Stimulated activated CD8-positive, alpha-beta memory T cell treated with anti-CD3 and anti-CD28 coated beads, Interleukin-7, amount 100 ng/mL, for 1 hour (primary cell): ENCODE measurements at places on chromosomes 1 and 21.

DNA sequence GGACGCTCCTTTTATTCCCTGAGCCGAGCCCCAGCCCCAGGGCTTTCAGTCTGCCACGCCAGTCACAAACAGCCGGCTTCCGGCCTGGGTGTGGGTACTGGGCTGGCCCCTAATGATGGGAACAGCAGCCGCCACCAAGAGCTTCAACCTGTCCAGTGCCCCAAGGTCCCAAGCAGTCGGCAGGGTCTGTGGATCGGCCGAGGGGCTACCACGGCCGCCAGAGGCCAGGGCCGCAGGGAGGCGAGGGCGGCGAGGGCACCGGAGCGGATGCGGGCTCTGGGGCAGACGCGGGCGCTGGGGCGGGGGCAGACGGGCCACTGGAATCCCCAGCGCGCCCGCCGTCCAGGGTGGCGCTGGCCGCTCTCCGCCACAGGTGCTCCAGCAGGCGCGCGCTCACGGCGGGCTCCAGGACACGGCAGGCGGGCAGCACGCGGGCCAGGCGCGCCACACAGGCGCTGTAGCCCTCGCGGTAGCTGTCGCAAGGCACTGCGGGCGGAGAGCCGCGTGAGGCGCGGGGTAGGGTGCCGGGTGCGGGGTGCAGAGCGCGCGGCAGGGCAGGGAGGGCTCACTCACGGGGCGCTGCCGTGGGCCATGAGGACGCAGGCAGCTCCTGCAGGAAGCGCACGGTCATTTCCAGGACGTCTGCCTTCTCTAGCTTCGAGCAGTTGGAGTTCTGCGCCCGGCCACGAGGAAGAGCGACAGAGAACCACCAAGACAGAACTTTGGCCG lies 887 bp downstream of the HES2 start:
- DNase-seq = no peak

GRCh38 chr1:24155011-24155782 lies 12.3 kb upstream of the IL22RA1 start:
- DNase-seq = no peak

DNA sequence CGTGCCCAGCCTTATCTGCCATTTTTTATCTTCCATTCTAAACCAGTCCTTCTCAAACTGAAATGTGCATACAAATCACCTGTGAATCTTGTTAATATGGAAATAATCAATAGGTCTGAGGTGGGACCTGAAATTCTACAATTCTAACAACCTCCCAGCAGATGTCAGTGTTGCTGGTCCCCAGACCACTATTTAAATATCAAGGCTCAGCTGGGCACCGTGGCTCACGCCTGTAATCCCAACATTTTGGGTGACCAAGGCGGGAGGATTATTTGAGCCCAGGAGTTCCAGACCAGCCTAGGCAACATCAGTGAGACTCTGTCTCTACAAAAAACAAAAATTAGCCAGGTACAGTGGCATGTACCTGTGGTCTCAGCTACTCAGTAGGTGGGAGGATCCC lies 4.1 kb downstream of the UQCRHL start:
- DNase-seq = no peak

DNA sequence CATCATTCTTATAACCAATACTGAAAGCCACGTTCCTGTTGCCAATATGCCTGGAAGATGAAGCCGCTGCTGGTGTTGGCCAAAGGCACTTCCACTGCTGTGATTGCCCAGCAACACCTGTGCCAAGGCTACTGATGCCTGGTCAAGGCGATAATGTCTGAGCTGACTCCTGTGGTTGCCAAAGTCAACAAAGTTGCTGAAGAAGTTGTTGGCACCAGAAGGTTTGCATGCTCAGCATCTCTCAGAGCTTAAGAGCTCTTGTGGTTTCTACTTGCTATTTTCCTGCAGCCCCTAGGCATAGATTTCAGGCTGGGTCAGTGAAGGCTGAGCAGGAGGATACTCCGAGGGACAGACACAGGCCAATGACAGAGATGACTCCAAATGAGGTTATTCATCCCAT lies 63.4 kb upstream of the RAB3GAP2 start:
- DNase-seq = no peak

DNA sequence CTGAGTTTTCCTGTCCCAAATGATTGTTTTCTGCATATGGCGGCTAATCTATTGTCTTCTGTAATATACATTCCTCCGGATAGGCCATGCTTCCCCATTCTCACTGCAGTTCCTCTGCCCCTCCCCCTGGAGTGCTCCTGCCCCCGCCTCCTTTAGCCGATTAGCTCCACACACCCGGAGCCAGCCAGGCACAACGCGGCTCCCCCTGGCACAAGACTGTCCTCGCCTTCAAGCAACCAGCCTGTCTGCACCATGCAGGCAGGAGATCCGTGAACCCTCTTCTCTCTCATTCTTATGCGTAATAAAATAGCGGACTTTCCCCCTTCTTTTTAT lies 18.0 kb downstream of the SERTAD4 start:
- DNase-seq = no peak

DNA sequence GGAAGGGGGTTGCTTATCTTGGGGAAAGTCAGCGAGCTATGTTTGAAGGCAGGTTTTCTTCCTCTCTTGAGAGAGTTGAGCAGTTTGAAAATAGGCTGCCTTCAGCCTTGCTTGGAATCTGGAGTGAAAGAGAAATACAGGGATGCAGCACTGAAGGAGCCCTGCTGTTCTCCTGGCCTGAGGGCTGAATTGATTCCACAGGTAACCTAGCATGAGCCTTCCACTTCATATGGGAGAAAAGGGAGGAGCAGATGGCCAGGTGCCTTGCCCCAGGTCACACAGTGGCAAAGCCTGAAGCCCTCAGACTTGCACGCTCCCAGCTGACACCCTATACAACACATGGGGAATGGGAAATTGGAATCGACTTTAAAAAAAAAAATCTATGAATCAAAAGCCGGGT lies 88.0 kb upstream of the WLS start:
- no peak for DNase-seq

GRCh38 chr1:88730995-88731394 lies 46.9 kb downstream of the PKN2 start:
- no peak for DNase-seq

- no peak for DNase-seq
Observed at GRCh38 chr1:5993556-5994491, 1.6 kb upstream of the NPHP4 start.

GRCh38 chr21:39775816-39776215 lies 30.8 kb downstream of the IGSF5 start:
- DNase-seq = no peak

GRCh38 chr1:54364995-54365394 lies 41.2 kb downstream of the SSBP3 start:
- no peak for DNase-seq

DNA sequence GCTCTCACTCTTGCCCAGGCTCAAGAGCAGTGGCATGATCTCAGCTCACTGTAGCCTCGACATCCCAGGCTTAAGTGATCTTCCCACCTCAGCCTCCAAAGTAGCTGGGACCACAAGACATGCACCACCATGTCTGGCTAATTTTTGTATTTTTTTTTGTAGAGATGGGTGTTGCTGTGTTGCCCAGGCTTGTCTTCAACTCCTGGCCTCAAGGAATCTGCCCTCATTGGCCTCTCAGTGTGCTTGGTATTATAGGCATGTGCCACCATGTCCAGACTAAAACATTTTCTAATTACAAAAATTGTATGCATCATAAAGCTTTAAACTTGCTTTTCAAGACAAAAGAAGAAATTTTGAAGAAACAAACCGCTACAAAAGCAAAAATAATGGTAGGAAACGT lies 20.1 kb downstream of the CBR1 start:
- no peak for DNase-seq

DNA sequence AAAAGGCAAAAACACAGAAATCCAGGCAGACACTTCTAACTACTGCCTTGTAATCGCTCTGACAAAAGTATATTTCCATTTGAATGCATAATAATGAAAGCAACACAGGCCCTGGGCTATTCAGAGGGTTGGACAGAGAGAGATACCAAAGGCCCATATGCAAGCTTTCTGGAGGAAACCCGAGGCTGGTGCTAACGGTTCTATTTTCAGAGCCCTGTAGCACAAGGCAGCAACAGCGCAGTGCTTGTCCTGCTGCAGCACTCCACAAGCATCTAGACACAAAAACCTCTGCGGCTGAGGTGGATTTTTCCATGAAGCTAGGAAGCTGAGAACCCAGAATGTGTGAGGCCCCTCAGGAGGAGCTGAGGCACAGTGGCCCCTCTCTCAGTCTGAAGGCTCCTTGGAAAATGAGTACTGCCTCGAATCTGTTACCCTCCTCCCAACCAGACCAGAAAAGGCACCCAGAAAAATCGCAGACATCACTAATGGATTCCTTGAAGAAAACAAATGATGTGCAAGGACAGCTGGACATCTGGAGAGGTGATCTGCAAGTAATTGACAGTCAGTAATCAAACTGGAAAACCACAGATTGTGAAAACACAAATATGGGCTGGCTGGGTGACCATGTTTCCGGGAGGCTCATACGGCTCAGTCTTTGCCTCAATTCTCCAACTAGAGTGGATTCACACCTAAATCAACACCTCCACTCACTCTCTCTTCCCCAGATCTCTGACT lies 54.0 kb downstream of the COLGALT2 start:
- no peak for DNase-seq

DNA sequence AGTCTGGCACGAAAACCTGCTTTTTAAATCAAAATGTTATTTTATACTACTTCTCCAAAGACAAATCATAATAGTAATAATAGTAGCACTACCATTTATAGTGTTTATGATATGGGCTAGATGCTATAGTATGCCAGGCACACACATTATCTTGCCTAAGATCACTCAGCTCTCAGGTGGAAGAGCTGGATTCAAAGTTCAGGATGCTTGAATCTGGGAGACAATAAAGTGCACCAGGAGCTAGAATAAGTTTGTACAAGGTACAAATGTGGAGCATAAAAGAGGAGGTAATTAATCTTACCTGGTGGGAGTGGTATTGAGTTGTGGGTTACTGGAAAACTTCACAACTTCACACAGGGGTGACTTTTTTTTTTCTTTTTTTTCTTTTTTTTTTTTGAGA lies 10.0 kb upstream of the ELOVL1 start:
- no peak for DNase-seq

DNA sequence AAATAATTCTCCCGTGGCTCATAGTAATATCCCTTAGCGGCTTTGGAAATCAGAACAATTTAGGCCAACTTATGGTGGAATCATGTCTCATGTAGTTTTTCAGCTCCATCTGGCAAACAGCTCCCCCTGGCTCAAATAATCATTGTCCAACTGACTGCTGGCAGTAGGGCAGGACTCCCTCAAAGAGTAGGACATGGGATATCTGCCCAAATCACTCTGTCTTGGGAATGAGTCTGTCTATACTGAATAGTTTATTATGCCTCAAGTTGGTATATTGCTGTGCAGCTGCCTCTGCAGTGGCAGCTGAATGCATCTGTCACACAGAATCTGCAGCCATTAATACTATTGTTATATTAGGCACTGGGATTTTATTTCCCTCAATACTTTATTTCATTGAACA lies 255.7 kb downstream of the COL11A1 start:
- no peak for DNase-seq

DNA sequence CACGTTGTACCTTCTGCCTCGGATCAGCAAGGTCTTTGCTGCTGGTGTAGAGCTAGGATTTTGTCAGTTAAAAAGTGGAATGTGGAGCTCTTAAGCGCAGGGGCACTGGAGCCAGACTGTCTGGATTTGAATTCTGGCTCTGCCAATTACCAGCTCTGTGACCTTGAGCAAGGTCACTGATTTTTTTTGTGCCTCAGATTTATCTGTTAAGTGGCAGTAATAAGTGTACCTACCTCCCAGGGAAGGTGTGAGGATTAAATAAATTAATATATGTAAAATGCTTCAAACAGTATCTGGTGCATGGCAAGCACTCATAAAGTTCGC lies 40.3 kb downstream of the UBE2U start:
- no peak for DNase-seq

DNA sequence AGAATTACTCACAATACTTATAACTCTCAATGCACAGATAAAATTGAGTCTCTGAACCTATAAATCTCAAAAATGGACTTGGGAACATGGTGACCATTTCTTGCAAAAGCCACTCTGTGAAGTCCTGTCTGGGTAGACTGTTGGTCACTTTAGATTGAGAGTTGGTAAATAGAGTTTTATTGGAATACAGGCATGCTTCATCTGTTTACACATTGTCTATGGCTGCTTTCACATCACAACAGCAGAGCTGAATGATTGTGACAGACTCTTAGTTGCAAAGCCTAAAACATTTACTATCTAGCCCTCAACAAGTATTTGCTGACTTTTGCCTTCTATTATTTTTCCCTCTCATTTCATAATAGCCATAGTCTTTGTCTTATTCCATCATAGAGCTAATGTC lies 24.1 kb upstream of the ASPM start:
- DNase-seq = no peak

DNA sequence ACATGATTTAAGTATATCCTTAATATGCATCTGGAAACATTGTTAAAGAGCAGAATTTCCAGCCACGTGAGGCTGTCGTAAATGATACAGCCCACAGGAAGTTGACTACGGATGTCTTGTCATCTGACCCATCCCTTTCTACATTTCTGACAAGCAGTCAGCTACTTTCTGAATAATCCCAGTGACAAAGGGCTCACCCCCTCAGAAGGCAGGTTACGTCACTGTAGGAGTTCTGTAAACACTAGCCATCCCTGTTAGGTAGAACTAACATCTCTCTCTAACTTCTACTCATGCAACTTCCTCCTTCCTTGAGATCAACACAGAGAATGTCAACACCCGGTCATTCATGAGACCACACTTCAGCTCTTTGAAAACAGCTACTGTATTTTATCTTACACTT lies 259.2 kb downstream of the GREM2 start:
- no peak for DNase-seq

DNA sequence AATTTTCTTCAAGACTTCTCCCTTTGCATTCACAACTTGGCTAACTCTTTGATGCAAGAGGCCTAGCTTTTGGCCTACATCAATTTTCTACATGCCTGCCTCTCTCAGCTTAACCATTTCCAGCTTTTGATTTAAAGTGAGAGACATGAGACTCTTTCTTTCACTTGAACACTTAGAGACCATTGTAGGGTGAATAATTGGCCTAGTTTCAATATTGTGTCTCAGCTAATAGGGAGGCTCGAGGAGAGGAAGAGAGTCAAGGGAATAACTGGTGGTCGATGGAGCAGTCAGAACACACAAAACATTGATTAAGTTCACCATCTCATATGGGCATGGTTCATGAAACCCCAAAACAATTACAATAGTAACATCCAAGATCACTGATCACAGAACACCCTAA lies 225.5 kb downstream of the TPR start:
- DNase-seq = no peak
